CD4-positive, alpha-beta T cell treated with Interleukin-17A for 1 hour (primary cell): ENCODE measurements at places on chromosomes 1 and 21.
A peak's percentile ranks its signal among the peaks of the same experiment; 100 is the strongest.

- no peak for DNase-seq
Observed at GRCh38 chr1:153627715-153628626, at the start of gene S100A1. S100A1 (plus strand) TSS chr1:153628434; CDS start chr1:153630522, 2,088 bp downstream.

GRCh38 chr1:12502336-12503109 lies 115.5 kb downstream of the DHRS3 start:
- no peak for DNase-seq

DNA sequence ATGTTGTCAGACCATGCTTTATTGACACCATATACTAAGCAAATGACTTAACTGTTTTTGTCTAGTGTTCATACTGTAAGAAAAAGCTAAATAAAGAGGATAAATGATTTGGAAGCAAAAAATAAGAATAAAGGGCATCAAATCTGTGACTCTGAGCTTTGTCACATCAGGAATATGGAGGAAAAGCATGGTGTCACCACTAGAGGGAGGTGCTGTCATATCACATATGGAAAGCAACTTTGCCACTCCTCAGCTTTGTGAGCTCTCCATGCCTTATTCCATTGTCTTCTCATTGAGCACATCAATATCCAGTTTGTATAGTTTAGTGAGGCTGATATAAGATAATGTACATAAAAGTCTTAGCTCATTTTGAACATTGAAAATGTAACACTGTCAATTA lies 20.8 kb upstream of the GBP1 start:
- peak; percentile 81 for DNase-seq

DNA sequence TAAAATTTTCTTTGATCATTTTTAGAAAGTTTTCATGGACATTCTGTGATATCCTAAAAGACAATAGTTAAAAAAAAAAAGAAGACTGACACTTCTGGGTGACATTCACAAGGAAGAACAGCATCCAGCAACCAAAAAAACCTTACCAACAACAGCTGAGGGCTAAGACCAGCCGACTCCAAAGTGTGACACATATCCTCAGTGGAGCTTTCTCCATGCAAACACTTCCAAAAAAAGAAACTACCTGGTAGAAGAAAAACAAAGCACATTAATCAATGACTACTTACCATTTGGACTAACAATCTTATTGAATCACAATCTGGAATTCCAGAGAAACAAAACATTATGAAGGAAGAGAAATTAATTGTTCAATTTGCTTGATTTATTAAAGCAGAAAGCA lies 88.2 kb downstream of the IARS2 start:
- no peak for DNase-seq
